ENCODE measurements at places on chromosomes 13 and 19.
A peak's percentile ranks its signal among the peaks of the same experiment; 100 is the strongest.

- no peak for DNase-seq
Measured at GRCh38 chr13:28089065-28089464, 11.3 kb downstream of the FLT3 start.

DNA sequence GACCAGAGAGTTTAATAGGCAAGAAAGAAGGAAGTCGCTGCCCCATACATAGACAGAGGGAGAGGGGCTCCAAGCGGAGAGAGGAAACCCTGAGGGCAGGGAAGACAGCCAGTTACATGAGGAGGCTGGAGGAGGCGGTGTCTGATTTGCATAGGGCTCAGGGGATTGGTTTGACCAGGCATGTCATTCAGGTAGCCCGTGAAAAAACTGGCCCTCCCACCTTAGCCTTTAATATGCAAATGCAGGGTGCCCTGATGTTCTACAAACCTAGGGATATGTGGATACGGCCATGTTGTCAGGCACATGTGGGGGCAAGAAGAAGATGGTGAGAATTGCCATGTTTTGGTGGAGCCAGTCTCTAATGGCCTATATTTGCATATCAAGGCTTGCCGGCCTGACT, 1461.6 kb downstream of the PCDH9 start:
- DNase-seq: no peak

DNA sequence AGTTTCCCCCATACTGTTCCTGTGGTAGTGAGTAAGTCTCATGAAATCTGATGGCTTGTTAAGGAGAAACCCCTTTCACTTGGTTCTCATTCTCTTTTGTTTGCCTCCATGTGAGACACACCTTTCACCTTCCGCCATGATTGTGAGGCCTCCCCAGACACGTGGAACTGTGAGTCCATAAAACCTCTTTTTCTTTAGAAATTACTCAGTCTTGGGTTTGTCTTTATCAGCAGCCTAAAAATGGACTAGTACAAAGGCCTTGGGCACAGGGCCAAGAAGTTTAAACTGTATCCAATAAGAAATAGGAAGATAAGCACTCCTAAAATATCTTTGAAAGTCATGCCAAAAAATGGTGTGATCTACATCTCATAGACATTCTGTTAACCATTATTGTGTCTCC, 176.9 kb downstream of the TBC1D4 start:
- no peak for DNase-seq

DNA sequence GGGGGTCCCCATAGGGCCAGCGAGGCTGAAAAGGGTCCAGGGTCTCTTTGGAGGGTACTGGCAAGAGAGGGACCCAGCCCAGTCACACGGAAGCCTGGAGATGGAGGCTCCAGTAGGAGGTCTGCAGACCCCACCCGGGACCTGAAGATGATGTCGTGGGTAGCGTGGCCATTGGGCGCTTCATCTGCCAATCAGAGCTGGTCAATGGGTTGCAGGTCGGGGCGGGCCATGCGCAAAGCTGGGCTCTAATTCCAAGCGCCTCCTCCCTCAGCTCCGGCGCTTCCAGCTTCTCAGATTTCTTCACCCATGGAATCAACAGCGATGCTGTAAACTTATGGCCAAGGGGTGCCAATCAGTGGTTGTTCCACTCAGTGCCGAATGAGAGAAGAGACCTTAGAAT, 10.9 kb downstream of the SIGLEC12 start:
- DNase-seq: no peak

GRCh38 chr13:21733475-21734263, 62.8 kb downstream of the FGF9 start:
- DNase-seq: no peak

DNA sequence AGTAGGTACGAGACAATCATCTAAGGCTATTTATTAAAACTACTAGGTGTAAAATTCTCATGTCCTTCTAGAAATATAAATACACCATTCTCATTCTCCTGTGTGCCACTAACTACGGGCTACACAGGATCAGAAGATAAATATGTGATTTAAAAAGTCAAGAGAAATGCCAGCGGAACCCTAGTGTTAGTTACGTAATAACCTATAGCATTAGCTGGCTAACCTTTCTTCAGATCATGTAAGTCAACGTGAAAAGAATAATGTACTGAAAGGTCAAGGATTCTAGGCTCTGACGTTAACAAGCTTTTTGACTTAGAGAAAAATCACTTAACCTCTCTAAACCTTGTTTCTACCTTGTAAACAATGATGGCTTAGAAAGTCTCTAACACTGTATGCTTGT, 121.8 kb downstream of the RGCC start:
- no peak for DNase-seq

DNA sequence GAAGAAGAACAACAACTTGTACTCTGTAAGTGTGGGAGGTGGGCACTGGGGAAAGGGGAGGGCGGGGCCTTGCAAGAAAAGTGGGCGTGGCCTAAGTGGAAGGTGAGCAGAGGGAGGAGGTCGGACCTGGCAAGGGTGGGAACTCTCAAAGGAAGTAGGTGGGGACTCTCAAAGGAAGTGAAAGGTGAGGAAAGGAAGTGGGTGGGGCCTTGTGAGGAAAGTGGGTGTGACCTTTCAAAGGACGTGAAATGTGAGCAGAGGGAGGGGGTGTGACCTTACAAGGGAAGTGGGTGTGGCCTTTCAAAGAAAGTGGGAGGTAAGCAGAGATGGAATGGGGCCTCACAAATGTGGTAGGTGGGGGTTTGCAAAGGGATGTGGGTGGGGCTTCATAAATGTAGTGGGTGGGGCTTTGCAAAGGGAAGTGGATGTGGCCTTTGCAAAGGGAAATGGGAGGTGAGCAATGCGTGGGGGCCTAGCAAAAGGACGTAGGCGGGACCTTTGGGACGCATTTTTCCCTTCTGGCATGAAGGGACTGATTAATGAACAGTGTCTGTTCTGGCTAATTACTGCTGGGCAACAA, 25.9 kb downstream of the ACSBG2 start:
- peak; percentile 96 for DNase-seq
